ENCODE measurements at places on chromosomes 2 and 18.

- no peak for DNase-seq
These were observed 104.5 kb downstream of the CDCA7 start for GRCh38 chr2:173458991-173459780.

GRCh38 chr2:172084645-172085459 lies 455 bp upstream of the DLX1 start:
- no peak for DNase-seq

GRCh38 chr2:83584672-83585071 lies 874.4 kb downstream of the SUCLG1 start:
- DNase-seq = no peak

DNA sequence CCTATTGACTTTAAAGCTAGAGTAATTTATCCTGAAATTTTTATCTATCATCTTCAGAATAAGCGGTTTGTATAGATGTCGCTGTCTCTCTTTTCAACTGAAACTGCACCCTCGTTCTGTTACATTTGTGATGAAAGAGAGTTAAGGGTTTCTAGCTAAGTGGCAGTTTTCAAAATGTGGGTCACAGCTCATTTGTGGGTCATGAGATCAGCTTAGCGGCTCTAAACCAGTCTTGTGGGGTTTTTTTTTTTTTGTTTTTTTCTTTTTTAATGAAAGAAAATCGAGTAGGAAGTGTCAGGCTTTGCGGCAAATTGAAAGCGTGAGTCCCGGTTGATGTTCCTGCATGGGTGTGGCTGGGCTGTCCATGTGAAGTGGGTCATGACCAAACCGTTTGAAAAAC lies 31.2 kb downstream of the SALL3 start:
- no peak for DNase-seq

DNA sequence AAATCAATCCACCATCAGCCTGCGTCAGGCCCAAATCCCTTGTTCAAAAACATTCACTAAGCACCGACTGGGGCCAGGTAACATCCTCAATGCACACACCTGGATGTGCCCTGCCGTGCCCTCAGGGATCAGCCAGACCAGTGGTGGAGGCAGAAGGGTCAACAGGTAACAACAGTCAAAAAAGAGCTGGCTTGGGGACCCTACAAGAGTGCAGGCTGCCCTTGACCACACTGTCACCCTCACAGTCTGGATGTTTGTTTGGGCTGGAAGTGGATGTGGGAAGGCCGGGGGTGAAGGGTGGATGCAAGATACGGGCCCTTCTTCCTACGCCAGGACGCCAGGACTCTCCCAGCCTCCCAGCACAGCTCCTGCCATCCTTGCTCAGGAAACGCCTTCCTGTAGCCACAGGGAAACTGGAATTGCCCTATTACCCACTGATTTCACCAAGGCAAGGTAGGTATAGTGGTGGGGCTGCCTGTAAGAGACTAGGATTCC lies 2.7 kb downstream of the BIN1 start:
- DNase-seq = no peak

GRCh38 chr2:152598975-152599759 lies 118.1 kb downstream of the PRPF40A start:
- no peak for DNase-seq

DNA sequence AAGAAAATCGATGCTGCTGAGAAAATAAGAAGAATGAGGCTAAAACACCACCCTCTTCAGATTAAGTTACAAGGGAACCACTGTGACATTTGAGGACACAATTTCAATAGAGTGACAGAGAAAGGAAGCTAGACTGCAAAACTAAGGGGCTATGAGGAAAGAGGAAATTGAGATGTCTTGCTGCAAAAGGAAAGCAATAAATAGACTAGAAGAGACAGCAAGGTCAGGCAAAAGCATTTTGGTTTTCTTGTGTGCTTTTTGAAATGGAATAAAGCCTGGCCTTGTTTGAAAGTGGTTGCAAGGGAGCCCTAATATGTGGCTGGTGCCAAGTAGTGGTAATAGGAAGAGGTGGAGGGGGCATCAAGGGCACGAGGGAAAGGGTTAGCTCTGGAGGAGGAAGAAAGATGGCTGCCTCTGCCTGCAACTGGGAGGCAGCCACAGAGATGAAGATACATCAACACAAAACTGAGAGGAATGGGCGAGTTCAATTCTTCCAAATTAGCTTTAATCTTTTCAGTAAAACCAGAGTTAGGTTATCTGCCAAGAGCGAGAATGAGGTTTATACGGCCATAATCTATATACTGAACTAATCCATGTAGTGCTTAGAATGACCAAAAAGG lies 1.2 kb upstream of the MRO start:
- no peak for DNase-seq

GRCh38 chr2:172606285-172606684 lies 50.4 kb downstream of the PDK1 start:
- DNase-seq = no peak

DNA sequence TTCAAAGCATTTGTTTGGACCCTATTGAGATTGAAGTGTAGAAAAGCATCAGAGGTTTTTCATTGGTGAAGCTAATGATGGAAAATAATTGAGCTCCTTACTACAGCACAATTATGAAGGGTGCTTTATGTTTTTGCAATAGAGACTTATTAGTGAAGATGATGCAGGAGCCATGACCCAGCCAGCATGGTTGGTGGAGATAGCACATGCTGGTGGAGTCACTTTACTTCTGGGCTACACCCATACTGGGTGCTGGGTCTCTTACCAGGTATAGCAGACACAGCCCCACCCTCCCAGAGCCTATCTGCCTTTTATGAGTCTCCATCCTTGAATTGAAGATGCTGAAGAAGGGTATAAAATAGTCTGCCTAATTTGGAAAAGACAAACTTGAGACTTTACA lies 3.6 kb downstream of the ACP1 start:
- DNase-seq = no peak

GRCh38 chr2:151165105-151165684 lies 96.5 kb downstream of the RBM43 start:
- no peak for DNase-seq

- DNase-seq = no peak
These were observed 1.7 kb upstream of the SP100 start for GRCh38 chr2:230414302-230414701.

DNA sequence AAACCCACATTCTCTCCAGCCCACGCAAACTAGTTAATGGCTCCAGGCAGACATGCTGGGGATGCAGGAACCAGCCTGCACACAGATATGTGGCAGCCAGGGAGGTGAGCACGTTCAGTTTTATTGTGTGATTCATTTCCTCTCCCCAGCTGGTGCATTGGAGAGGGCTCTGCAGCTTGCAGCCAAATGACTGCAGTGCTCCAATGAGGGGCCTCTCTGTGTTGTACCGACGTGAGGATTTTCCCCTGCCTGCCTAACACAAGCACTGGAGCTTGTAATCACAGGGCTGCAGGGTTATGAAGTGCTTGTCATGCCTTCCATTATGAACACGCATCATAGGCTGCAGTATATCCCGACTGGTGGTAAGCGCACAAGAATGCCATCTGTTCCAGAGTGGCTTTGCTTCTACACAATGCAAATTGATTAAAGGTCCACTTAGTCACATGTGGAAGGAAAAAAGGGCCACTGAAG lies 92.3 kb upstream of the THUMPD2 start:
- DNase-seq = peak; percentile 79

DNA sequence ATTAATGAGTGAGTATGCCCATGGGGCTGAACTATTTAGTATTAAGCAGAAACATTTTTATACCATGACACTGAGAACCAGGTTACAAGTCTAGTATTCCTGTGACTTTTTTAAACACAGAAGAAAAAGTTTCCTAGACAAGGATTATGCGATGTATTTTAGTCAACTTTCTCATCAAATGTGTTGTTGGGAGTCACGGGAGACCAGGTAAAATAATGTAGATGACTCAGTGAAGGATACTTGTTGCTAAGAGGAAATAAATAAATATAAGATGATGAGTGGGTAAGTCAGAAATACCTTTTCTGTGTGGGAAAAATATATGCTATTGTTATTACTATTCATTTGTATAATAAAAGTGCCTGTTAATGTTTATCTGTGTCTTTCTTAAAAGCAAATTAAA lies 23.4 kb downstream of the MBD5 start:
- no peak for DNase-seq

GRCh38 chr2:218319813-218320365 lies 27.6 kb upstream of the TMBIM1 start:
- DNase-seq = no peak

DNA sequence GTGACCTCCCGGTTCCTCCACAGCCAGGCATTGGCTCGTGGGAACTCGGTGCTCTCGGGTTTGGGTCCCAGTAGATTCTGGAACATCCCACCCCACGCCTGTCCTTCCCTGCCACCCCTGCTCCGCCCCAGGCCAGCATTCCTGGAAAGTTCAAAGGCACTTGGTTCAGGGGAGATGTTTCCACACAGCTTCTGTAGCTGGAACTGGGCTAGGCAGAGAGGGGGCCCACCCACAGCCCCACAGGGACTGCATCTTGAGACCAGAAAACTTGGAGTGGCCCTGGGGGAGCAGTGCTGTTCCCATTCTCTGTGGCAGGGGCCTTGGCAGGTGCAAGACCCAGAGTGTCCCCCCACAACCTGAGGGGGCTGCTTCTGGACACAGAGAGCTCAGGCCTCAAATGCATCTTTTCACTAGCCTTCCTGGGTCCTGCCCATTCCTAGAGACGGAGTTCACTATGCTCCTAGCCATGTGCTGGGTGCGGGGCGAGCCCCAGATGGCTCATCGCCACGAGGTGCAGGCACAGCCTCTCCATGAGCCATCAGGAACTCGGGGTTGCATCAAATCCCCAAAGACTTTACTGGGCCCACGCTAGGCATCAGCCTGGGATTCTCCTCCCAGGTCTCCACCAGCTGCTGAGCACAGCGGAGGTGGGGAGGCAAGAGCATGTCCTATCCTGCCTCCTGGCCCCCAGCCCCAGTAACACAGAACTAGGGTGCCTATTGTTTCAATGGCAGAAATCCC lies 68.7 kb downstream of the ZFP36L2 start:
- no peak for DNase-seq

DNA sequence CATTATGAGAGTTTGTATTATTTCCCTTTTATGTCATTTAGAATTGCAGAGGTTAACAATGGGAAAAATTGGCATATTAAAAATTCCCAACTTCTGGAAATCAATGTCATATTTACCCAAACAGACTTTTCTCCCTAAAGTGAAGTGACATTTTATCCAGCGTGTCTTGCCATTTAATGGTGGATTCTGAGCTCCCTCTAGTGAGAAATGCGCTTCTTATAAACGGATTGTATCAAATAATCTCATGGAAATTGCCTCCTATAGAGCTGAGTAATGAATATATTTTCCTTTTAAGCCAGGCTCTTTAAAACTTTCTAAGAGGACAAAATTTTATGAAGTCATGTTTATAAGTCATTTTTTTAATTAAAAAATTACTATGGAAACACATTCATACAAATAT lies 5.7 kb upstream of the GCFC2 start:
- DNase-seq = no peak

GRCh38 chr2:129203331-129203730 lies 776.1 kb upstream of the RAB6C start:
- DNase-seq = no peak

GRCh38 chr2:65299246-65299645 lies 71.6 kb downstream of the ACTR2 start:
- DNase-seq = no peak

DNA sequence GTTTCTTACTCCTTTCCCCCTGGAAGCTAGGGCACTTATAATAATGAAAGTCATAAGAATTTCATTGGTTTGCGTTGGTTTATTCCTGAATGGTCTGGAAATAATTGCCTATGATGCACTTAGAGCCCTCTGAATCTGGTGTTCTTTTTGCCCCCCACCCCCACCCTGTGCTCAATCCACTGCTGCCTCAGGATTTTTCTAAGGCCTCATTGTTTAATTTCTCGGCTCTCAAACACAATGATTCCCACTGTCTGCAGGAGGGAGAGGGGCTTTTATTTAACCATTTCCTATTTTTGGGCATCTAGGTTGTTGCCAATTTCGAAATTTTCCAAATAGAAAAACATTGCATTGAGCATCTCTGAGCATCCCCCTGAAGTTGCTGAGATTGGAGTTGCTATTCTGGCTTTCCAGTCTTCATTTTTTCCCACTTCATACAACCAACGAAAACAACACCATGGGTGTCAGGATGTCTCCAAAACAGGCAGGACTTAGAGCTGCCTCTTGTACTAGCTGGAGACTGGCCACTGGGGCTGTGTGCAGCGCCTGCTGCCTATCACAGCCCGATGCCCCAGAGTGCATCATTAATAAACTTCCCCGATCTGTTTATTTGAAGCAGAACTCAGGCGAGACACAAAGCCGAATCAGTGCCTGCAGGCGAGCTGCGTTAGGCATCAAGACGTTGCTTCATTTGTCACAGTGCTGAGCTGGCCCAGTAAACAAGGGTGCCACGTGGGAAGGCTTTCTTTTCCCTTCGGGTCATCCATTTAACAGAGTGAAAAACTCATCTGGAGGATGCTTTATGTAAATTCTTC lies 1.8 kb upstream of the PCARE start:
- peak; percentile 78 for DNase-seq

GRCh38 chr18:7633171-7633570 lies 66.1 kb downstream of the PTPRM start:
- no peak for DNase-seq

DNA sequence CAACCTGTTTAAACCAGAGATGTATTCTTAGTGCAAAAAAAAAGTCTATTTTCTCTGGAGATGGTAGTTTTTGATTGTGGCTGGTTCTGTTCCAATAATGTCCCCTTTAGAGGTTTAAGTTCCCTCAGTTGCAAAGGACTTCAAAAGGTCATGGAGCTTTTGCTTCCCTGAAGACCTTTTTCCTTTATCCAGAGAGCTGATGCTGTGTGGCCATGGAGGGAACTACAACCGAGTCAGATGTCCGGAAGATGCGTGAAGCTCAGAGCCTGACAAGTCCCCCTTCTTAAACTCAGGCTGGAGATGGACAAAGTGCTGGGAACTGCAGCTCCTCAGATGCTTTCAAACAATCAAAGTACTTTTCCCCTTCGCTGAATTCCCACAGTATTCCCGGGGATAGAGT lies 176.1 kb downstream of the TMEM18 start:
- DNase-seq = no peak

- no peak for DNase-seq
These were observed 662 bp downstream of the ACVR2A start for GRCh38 chr2:147845411-147845971.

- no peak for DNase-seq
These were observed 35.9 kb downstream of the CAMKMT start for GRCh38 chr2:44397447-44398175.

GRCh38 chr2:39188960-39189494 lies 54.7 kb downstream of the CDKL4 start:
- no peak for DNase-seq

- DNase-seq = no peak
These were observed 82.1 kb upstream of the CCDC68 start for GRCh38 chr18:55041366-55041765.

- DNase-seq = no peak
These were observed 144.5 kb downstream of the RAD51AP2 start for GRCh38 chr2:17373741-17374140.

DNA sequence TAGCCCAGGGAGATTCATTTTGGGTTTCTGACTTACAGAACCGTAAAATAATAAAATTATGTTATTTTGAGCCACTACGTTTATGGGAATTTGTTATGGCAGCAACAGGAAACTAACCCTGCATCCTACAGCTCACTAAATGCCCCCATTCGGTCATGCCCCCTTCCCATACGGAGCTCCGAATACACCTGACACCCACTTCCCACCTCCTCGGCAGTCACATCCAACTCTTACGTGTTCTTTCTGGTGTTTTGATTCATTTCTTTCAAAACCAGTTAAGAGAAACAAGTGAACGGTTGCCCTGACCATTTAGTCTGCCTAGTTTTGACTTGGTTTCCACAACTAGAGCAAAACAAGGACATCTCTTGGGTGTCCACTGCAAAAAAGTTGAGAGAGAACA lies 19.7 kb downstream of the EIPR1 start:
- no peak for DNase-seq

Measured in posterior cingulate gyrus (tissue), 11 donors.